Hair follicle dermal papilla cell (primary cell): ENCODE measurements at places on chromosomes 7 and 10. TPM values are rescaled to one million over a fixed set of nuclear protein-coding genes. Genes with fewer than 3 reads are reported as not detected.

The PRR15 gene
- total RNA-seq, result not detected in 2 replicates

The MNX1 gene
- 0.12 TPM in 1 of 2 replicates, not detected in the other for total RNA-seq

The MXI1 gene
- 17.0 and 20.4 TPM in 2 replicates for total RNA-seq

The JAKMIP3 gene
- total RNA-seq, result 0.24 and 0.32 TPM in 2 replicates

The PRSS1 gene
- total RNA-seq, result not detected in 2 replicates

The PRXL2A gene
- total RNA-seq, result 20.4 and 23.0 TPM in 2 replicates

The CLRN3 gene
- total RNA-seq, result not detected in 2 replicates

The NRCAM gene
- total RNA-seq, result 2.7 and 3.4 TPM in 2 replicates

The SLC13A4 gene
- 0.16 and 0.97 TPM in 2 replicates for total RNA-seq

The BLNK gene
- not detected in 2 replicates for total RNA-seq

The HMX2 gene
- total RNA-seq, result not detected in 2 replicates

The SAP25 gene
- not detected in 2 replicates for total RNA-seq

The AGR2 gene
- total RNA-seq, result not detected in 2 replicates

The GOLGA7B gene
- total RNA-seq, result under 0.01 TPM in 2 replicates

The CHPF2 gene
- total RNA-seq, result 94.7 and 105 TPM in 2 replicates

The HABP2 gene
- under 0.01 TPM in 1 of 2 replicates, not detected in the other for total RNA-seq

The CAMK2B gene
- not detected in 2 replicates for total RNA-seq

The SLC26A3 gene
- not detected in 2 replicates for total RNA-seq

The EZH2 gene
- total RNA-seq, result 5.7 and 6.0 TPM in 2 replicates

The CYP3A4 gene
- not detected in 2 replicates for total RNA-seq

The TAS2R41 gene
- 0.49 TPM in 1 of 2 replicates, not detected in the other for total RNA-seq

The CYP26C1 gene
- total RNA-seq, result under 0.01 and 0.16 TPM in 2 replicates

The LOXL4 gene
- total RNA-seq, result 93.3 and 135 TPM in 2 replicates
